ENCODE measurements at places on chromosomes 1 and 21.

DNA sequence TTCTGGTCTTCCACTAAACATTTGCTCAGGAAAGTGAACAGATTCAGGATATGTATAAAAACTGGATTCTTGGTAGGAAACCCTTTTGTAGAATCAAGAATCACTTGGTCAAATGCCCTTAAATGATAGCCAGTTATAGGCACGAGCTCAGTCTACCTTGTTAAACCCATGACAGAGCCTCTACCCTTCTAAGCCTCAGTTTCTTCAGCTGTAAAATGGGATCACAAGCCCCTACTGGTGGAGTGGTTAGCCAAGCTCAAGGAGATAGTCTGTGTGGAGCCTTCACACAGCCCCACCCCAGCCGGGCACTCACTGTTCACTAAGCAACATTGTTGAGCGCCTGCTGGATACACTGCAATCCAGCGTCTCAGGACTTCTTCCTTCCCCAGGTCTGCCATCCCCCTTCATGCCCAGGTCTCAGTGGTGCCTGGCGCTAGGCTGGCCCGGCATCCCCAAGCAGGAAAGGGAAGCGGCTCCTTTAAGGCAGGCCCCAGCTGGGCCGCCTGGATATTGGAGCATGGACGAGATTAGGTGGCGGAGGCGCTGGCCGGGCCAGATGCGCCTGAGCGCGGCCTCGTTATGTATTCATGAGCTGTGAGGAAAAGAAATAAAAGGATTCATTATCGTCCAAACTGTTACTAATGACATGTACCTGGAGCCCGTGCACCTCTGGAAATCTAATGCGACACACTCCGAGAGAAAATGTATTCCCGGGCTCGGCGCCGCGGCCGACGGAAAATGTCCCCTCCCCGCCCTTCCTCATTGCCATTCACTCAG lies 75.6 kb downstream of the TAS1R2 start:
- DNase-seq, result no peak

DNA sequence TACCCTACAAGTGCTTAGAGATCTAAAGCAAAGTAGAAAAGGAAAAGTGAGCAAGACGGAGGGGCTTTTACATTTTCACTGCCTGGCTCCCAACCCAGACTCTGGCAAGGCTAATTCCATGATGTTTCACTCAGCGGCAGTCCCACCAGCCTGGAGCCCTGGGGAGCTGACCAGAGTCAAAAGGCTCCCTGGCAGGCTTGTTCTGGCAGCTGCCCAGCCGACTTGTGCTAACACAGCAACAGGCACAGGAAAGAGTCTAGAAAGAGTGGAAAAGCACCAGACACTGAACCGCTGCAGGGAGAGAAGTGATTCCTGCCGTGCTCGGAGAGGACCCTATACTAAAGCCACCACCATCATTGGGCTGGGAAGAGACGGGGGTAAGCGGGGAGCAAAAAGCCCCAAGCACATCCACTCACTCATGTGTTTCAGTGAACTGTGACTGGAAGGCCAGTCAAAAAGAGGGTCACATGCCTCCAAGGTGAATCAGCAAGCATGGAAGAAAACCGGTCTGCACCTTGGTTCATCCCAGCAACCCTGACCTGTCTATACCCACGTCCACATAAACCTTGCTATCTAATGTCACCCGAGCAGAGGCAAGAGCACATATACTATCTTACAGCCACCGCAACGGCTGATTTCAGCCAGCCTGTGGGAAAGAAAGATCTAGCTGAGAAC lies 8.0 kb downstream of the SMIM12 start:
- no peak for DNase-seq

- no peak for DNase-seq
Observed at GRCh38 chr21:24163539-24163938, 1443.7 kb downstream of the MRPL39 start.

DNA sequence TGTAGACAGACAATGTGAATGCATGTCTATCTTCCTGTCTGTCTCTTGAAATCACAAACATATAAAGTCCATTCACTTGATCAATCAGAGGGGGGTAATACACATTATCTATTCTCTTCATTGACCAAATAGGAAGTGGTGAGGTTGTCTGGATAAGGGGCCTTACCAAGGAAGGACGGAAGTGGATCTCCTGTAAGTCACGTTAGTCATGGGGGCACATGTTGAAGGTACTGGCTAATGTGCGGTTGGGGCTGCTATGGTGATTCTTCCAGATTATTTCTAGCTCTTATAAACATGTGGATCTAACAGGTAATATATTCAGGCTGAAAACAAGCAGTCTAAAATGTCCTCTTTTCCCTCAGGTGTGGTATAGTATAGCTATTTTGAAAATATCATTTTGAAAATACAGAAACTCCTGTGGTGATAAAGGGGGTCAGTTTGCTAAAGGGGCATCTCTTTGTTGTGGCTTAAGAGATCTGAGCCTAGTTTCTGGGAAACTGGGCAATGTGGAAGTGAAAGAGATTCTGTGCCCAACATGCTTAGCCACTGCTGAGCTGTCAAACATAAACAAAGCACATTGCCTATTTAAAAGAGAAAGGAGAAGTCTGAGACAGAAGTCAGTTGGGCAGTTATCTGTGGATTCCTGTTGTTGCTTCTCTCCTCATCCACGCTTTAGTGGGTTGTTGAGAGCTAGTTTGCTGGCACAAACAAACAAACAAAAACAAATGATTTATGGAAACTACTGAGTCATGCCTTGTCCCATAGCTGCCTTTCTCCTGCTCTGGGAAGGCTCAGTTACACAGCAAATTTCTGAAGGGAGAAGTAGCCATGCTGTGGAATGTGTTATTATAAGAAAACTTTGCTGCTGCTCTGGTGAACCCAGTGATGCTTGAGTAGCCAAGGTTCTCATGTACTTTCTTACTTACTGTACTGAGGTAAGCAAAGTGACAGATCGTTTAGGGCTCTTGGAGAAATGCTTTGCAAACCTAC lies 166.9 kb downstream of the HLX start:
- DNase-seq, result no peak

GRCh38 chr1:172561252-172561651 lies 28.3 kb downstream of the SUCO start:
- no peak for DNase-seq
